AG20443 (cell line): ENCODE measurements at places on chromosomes 6 and 20.

GRCh38 chr6:165002866-165003265 lies 306.5 kb downstream of the C6orf118 start:
- DNase-seq, result no peak

DNA sequence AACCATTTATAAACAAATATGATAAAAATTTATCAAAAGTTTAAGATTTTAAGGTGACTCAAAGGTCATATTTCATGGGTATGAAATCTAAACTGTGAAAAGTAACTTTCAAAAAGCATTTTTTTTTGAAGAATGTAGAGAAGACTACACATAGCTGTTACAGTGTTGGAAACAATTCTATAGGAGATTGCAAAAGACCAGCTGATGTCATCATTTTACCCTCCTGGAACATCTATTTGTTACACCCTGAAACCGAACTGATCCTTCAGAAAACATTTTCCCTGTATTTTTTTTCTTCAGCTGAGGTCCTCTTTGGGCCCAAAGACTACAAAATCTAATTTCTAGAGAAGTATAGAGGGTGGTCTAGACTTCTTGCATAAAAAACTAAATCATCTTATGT lies 297.5 kb upstream of the FERMT1 start:
- DNase-seq, result no peak

- peak; percentile 68 for DNase-seq
Observed at GRCh38 chr6:137313928-137314855, 95.0 kb upstream of the IFNGR1 start.

GRCh38 chr6:85252552-85252951 lies 197.3 kb upstream of the NT5E start:
- DNase-seq, result no peak

GRCh38 chr6:45838996-45839395 lies 176.7 kb downstream of the CLIC5 start:
- no peak for DNase-seq

DNA sequence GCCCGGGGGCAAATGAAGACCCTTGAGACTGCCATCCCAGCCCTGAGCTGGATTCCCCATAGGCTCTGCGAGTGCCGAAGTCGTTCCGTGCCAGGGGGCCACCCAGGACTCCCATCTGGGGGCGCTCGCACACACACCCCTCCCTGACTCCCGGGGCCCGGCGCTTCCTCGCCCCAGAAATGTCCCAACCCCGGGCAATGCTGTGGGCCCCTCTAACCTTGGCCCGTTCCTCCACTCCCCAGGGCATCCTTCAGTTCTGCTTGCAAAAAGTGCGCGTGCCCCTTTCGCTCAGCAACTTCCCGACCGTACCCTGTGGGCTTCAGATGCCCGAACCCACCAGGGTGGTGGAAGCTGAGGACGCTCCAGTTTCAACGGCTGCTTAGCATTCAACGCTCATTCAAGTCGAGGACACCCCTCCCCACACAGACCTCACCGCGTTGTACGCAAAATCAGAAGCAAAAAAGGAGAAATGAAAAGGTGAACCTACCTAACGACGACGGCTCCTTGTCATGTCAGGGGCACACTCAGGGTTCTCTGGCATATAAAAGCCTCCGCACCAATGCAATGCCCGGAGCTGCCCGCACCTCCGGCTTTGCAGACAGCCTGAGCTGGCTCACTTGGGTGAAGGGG lies 25.3 kb downstream of the RIPOR2 start:
- peak; percentile 53 for DNase-seq
